Psoas muscle (tissue), 8 donors: ENCODE measurements at places on chromosomes 12 and 14. TPM values are rescaled to one million over a fixed set of nuclear protein-coding genes. Genes with fewer than 3 reads are reported as not detected.

The P2RX7 gene
- total RNA-seq = 0.24 TPM

The NELL2 gene
- total RNA-seq = 0.34 TPM

The CBLN3 gene
- 0.84 TPM for total RNA-seq

The ITPR2 gene
- 7.5 TPM for total RNA-seq

The CLBA1 gene
- total RNA-seq = 1.5 TPM

The FOXG1 gene
- not detected for total RNA-seq

The ORMDL2 gene
- total RNA-seq = 14.8 TPM

The SLC8A3 gene
- 21.7 TPM for total RNA-seq

The SYNDIG1L gene
- not detected for total RNA-seq

GRCh38 chr14:95191445-95192199, 34.3 kb upstream of the DICER1 start:
- H3K27me3 ChIP-seq = no peaks in the 10 kb centered on the region
- no peaks in the 10 kb centered on the region for H3K36me3 ChIP-seq
- no peak for DNase-seq
- H3K27ac ChIP-seq = peak overlapping the region; percentile 19
- peaks cover 17% of the 10 kb centered on the region for H3K4me1 ChIP-seq

- peaks cover 96% of the 10 kb centered on the region for H3K36me3 ChIP-seq
- H3K4me1 ChIP-seq = peaks cover 24% of the 10 kb centered on the region
- no peaks in the 10 kb centered on the region for H3K27me3 ChIP-seq
- no peak for DNase-seq
- peak overlapping the region; percentile 58 for H3K27ac ChIP-seq
These were observed 45.8 kb downstream of the SSH1 start for GRCh38 chr12:108811411-108812180.

DNA sequence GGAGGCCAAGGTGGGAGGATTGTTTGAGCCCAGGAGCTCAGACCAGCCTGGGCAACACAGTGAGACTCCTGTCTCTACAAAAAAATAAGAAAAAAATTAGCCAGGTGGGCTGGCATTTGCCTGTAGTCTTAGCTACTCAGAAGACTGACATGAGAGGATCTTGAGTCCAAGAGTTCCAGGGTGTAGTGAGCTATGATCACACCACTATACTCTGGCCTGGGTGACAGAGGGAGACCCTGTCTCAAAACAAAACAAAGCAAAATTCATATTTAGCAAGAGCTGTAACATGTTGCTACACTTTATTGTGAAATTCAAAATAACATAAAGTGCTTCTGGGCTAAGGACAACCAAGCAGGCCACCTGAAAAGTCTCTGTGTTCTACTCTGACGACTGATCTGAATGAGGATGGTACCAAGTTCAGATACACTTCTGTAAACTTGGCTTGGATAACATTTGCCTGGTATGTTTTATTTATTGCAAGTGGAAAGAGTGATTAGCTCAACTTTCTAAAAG, 11.6 kb upstream of the STRN3 start:
- H3K27ac ChIP-seq = no peak overlapping the region
- DNase-seq = no peak
- H3K27me3 ChIP-seq = no peaks in the 10 kb centered on the region

- H3K27me3 ChIP-seq = no peaks in the 10 kb centered on the region
- H3K4me1 ChIP-seq = peaks cover 18% of the 10 kb centered on the region
- H3K27ac ChIP-seq = no peak overlapping the region
- DNase-seq = no peak
- no peaks in the 10 kb centered on the region for H3K36me3 ChIP-seq
These were observed 42.9 kb downstream of the CCDC85C start for GRCh38 chr14:99560922-99561683.

- no peak overlapping the region for H3K27ac ChIP-seq
- H3K36me3 ChIP-seq = no peaks in the 10 kb centered on the region
- no peaks in the 10 kb centered on the region for H3K4me1 ChIP-seq
- H3K4me3 ChIP-seq = no peak overlapping the region
- H3K27me3 ChIP-seq = no peaks in the 10 kb centered on the region
- DNase-seq = no peak
These were observed 1444.5 kb upstream of the FLRT2 start for GRCh38 chr14:84085493-84085892.

DNA sequence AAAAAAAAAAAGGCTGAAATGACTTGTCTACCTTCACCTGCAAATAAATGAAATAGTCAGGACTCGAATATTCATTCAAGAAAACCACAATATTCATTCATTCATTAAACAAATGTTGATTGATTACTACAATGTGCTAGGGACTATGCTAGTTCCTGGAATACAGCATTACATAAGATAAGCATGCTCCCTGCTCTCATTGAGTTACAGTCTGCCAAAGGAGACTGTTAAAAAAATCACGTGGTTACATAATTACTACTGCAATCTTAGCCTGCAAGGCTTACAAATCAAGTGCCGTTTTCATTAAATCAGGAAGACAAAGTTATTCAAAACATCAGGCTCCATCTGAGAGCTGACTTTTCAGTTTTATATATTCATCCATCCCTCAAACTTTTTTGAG, 70.4 kb upstream of the RIC8B start:
- no peaks in the 10 kb centered on the region for H3K4me1 ChIP-seq
- H3K27me3 ChIP-seq = no peaks in the 10 kb centered on the region
- no peaks in the 10 kb centered on the region for H3K36me3 ChIP-seq
- no peak overlapping the region for H3K27ac ChIP-seq

- H3K4me1 ChIP-seq = no peaks in the 10 kb centered on the region
- H3K27me3 ChIP-seq = no peaks in the 10 kb centered on the region
- no peak for DNase-seq
- no peaks in the 10 kb centered on the region for H3K36me3 ChIP-seq
These were observed 101.6 kb downstream of the RMST start for GRCh38 chr12:97564236-97564635.

DNA sequence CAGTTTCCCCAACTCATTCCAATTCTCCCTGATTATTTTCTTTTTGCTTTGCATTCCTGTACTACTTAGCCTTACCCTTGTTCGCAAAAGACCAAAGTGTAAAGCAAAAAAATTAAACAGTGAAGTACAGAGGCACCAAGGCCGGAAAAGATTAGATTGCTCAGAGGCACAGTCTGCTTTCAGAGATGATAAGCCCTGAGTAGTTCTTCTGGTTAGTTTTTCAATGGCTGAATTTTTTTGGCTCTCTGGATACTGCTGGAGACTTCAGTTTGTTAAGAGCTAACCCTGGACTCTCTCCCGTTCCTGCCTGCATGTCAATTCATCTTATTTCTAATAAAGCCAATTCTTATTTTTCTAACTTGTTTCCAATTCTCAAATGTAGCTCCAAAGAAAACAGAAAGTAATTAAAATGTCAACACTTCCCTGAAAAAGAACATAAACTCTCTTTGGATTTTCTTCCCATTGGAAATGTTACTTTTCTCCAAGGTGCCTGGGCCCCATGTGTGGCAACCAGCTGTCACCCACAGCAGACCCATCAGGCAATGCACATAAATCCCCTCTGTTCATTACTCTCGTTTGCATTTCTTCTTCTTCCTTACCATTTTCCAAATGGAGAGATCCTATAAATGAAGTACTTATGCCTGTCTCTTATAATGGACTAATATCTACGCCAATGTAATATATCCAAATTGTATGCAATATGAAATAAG, 142.8 kb downstream of the BTG1 start:
- no peak overlapping the region for H3K4me3 ChIP-seq
- H3K27me3 ChIP-seq = no peaks in the 10 kb centered on the region
- H3K27ac ChIP-seq = no peak overlapping the region
- no peaks in the 10 kb centered on the region for H3K36me3 ChIP-seq
- DNase-seq = no peak
- H3K4me1 ChIP-seq = no peaks in the 10 kb centered on the region

DNA sequence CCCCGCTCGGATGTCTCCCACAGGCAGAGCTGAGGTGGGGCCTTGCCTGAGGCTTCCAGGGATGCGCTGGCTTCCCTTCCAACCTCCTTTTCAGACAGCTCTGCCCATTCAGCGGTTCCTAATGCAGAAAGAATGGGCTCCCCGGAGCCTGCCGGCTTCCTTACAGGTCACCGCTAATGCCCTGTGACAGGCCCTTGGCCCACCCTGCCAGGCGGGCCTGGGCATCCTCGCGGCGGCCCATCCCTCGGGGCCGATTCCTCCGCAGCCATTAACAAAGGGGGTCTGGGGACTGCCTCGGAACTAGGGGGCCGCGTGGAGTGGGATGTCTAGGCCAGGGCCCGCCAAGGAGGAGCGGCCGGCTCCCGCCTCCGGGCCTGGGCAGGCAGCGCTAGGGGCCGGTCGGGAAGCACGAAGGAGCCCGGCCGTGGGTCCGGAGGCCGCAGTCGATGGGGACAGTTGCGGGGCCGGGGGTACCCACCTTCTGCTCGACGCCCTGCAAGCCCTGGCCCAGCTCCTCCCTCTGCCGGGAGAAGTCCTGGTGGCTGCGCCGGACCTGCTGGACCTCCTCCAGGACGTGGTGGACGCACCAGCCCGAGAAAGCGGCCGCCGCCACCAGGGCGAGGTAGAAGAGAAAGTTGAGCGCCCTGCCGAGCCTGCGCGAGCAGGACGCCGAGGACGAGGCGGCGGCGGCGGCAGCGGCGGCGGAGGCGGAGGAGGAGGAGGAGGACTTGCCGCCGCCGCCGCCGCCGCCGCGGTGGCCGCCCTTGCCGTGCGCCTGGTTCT, 738 bp downstream of the CKAP4 start:
- peaks cover 38% of the 10 kb centered on the region for H3K4me1 ChIP-seq
- H3K36me3 ChIP-seq = peaks cover 5% of the 10 kb centered on the region
- no peaks in the 10 kb centered on the region for H3K27me3 ChIP-seq
- peak overlapping the region; percentile 74 for H3K4me3 ChIP-seq
- DNase-seq = peak; percentile 90

GRCh38 chr14:104479901-104480300, 99.7 kb upstream of the C14orf180 start:
- H3K36me3 ChIP-seq = no peaks in the 10 kb centered on the region
- peaks cover 22% of the 10 kb centered on the region for H3K27me3 ChIP-seq
- no peak overlapping the region for H3K27ac ChIP-seq
- DNase-seq = no peak
- H3K4me1 ChIP-seq = no peaks in the 10 kb centered on the region
- H3K4me3 ChIP-seq = no peak overlapping the region

- H3K27ac ChIP-seq = no peak overlapping the region
- H3K36me3 ChIP-seq = no peaks in the 10 kb centered on the region
- no peak for DNase-seq
- no peaks in the 10 kb centered on the region for H3K27me3 ChIP-seq
- no peak overlapping the region for H3K4me3 ChIP-seq
These were observed 202.2 kb downstream of the TMEM132D start for GRCh38 chr12:129701631-129702101.

DNA sequence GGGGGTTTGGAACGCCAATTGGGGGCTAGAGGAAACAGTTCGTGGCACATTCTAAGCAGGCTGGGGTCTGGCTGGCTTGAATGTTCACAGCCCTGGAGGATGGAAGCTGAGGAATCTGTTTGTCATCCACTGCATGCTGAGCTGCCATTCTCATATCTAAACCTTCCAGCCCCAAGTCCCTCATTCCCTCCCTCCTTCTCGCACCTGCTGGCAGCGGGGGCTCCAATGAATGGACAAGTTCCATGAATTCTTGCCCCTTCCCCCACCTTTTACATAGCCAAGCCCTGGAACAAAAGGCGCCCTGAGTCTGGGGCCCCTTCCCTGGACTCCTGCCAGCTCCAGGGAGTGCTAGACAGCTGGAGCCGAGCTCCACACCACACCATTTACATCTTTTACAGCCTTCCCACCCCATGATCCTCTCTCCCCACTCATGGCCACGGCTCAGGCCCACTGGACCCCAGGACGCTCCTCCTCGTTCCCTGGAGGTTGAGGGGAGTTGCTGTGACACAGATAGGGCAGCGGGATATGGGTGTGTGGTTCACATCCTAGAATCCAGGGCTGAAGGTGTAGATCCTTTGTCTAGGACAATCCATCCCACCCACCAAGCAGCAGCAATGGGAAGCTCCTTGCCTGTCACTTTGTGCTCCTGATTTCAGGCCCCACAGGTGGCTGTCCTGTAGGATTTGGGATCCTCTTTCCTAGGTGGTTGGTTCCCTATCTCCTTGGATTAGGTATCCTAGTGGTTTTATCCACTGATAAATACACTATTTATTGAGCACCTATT, 21.7 kb upstream of the VRTN start:
- H3K4me3 ChIP-seq = no peak overlapping the region
- H3K4me1 ChIP-seq = no peaks in the 10 kb centered on the region
- no peak for DNase-seq
- H3K27ac ChIP-seq = no peak overlapping the region
- no peaks in the 10 kb centered on the region for H3K27me3 ChIP-seq

DNA sequence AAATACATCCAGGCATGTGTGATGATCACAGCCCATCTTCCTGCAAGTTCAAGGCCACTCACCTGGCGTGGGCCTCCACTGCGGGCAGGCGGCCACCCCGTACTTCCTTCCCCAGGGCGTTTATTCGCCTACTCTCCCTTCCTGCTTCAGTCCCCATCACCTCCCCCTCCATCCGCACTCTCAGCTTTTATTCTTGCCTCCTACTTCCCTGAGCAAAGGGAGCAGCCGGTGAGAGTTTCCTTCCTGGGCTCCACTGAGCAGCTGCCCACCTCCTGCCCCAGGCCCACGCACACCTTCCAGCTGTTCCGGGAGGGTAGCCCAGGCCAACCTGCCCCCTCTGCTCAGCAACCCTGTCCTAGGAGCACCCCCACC, 4.1 kb downstream of the CYP46A1 start:
- DNase-seq = no peak
- H3K36me3 ChIP-seq = no peaks in the 10 kb centered on the region
- H3K4me1 ChIP-seq = no peaks in the 10 kb centered on the region
- no peak overlapping the region for H3K4me3 ChIP-seq

DNA sequence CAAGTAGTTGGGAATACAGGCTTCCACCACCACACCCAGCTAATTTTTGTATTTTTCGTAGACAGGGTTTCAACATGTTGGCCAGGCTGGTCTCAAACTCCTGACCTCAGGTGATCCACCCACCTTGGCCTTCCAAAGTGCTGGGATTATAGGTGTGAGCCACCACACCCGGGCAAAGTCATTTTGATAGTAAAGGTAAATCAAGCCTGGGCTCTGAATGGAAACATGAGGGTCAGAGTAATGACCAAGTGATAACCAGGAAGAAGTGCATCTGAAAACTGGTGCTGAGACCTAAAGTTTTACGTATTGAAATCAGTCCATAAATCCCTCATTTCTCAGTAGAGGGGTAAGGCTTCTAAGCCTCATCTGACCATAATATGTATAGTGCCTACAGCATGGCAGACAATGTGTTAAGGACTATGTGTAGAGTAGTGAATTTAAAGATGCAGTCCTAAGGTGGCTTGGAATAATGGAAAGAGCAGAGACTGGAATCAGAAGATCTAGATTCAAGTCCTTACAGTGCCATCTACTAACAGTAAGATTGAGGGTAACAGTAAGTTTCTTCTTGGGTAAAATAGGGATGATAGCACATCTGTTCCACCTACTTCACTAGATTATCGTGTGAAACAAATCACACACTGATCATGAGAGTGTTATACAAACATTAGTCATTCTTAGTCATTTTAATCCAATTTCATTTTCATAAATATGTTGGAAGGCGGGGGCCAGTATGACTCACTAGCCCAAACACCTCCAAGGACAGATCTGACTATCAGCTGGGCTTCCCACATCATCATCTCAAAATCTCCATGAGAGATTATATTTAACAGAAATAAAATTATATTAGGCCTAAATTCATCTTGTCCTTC, 11.2 kb downstream of the MAP4K5 start:
- H3K4me3 ChIP-seq = no peak overlapping the region
- no peak overlapping the region for H3K27ac ChIP-seq
- no peaks in the 10 kb centered on the region for H3K36me3 ChIP-seq
- H3K4me1 ChIP-seq = peaks cover 13% of the 10 kb centered on the region
- no peaks in the 10 kb centered on the region for H3K27me3 ChIP-seq
- no peak for DNase-seq

GRCh38 chr14:77186911-77187648, 5.5 kb downstream of the TMEM63C start:
- H3K4me3 ChIP-seq = no peak overlapping the region
- no peaks in the 10 kb centered on the region for H3K4me1 ChIP-seq
- no peaks in the 10 kb centered on the region for H3K27me3 ChIP-seq
- no peak overlapping the region for H3K27ac ChIP-seq

GRCh38 chr14:54882521-54882920, 20.1 kb downstream of the GCH1 start:
- no peak for DNase-seq
- H3K36me3 ChIP-seq = no peaks in the 10 kb centered on the region
- H3K4me3 ChIP-seq = peak overlapping the region; percentile 62
- H3K27ac ChIP-seq = peak overlapping the region; percentile 51
